HT1080 (cell line): ENCODE measurements at places on chromosomes 5 and 9.
A peak's percentile ranks its signal among the peaks of the same experiment; 100 is the strongest.

- no peak for DNase-seq
Observed at GRCh38 chr5:126969548-126969947, 60.8 kb downstream of the MARCHF3 start.

DNA sequence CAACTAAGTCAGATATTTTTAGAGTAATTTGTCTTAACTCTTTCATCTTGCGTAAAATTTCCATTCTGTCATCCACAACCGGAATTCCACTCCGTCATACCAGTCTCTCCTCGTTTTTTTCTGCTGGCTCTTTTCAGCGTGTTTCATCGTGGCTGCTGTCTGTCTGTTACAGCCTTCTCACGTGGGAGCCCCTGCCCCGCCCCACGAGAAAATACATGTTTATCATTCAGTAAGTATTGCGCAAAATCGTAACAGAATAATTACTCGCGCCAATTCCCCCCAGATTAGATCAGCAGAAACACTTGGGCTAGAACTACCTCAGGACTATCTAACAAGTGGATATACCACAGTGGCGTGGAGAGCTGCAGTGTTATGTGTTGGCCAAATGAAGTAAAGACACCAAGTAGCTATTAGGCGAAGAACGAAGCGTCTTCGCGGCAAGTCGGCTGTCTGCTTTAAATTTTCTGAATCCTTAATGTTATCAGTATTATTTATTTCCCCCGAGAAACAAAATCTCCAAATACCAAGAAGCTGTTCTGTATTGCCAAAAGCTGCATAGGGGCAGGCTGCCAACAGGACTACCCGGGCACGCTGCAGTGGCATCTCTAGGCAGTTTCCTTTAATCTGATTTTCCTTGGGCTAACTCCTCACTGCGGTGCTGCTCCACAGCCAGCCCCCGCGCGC is 566 bp upstream of the FOCAD start:
- peak; percentile 42 for DNase-seq

DNA sequence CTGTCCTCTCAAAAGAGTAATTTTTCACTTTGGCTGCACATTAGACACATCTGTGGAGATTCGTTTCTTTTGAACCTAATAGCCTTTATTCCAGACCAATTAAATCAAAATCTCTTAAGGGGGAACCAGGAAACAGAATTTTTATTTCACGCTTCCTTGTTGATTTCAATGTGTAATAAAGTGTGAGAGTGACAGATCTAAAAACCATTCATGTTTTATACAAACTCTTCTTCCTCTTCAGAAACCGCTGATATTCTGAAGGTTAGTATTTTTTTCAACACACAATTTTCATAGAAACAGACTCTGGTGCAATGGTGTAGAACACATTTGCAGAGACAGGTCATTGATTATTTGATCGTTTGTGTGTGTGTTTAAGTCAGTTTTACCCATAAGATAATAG is 1469.8 kb downstream of the EFNA5 start:
- no peak for DNase-seq

DNA sequence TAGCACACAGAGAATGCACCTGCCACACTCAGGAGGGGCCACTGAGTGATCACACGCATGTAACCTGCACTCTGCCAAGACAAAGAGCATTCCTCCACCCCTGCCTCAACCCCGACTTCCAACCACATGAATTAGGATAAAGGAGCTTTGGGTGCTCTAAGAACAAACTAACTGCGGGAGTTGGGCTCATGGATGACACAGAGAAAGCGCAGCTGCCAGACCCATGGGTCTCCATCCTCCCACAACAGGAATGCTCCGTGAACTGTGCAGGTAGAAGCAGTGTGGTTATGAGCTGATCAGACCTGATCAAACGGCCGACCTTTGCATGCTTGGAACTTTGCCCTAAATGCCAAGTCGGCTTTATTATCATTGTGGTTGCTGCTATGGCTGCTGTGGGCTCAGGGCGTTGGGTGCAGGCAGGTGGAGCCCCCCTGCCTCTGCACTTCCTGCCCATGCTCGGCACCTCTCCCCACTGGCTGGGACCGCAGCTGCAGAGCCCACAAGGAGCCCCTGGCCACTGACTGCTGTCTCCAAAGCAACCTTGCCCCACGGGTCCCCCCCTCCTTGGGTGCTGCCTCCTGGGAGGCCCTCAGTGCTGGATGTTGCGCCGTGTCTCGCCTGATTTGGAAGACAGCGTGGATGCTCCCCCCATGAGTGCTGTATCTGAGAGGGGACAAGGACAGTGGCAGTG is 2.6 kb upstream of the SLC6A3 start:
- no peak for DNase-seq

GRCh38 chr5:118379470-118379869 is 608.9 kb downstream of the DTWD2 start:
- no peak for DNase-seq

GRCh38 chr5:17819783-17820182 is 185.5 kb downstream of the TAF11L14 start:
- peak; percentile 27 for DNase-seq

- DNase-seq, result no peak
Observed at GRCh38 chr9:130201399-130201873, 29.2 kb downstream of the NCS1 start.

DNA sequence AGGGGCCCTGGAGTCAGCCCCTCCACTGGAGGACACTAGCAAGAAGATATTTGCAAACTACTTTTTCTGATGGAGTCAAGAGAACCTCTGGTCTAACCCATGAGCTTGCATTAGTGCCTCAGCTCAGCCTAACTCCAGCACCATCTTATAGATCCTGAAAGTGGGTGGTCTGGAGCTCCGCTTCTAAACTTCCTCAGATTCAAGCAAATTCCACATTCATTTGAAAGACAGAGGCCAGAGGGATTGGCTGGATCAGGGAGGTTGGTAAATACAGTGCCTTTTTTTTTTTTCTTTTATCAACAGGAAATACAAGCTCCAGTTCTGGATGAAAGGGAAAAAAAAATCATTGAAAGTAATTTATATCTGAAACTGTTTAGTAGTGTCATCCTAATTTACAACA is 99.9 kb downstream of the ENC1 start:
- DNase-seq, result no peak

- no peak for DNase-seq
Observed at GRCh38 chr5:142810081-142810480, 39.9 kb downstream of the ARHGAP26 start.

- DNase-seq, result no peak
Observed at GRCh38 chr5:60540856-60541805, 158.8 kb downstream of the DEPDC1B start.

GRCh38 chr9:82882138-82882537 is 180.8 kb downstream of the RASEF start:
- DNase-seq, result peak; percentile 76

DNA sequence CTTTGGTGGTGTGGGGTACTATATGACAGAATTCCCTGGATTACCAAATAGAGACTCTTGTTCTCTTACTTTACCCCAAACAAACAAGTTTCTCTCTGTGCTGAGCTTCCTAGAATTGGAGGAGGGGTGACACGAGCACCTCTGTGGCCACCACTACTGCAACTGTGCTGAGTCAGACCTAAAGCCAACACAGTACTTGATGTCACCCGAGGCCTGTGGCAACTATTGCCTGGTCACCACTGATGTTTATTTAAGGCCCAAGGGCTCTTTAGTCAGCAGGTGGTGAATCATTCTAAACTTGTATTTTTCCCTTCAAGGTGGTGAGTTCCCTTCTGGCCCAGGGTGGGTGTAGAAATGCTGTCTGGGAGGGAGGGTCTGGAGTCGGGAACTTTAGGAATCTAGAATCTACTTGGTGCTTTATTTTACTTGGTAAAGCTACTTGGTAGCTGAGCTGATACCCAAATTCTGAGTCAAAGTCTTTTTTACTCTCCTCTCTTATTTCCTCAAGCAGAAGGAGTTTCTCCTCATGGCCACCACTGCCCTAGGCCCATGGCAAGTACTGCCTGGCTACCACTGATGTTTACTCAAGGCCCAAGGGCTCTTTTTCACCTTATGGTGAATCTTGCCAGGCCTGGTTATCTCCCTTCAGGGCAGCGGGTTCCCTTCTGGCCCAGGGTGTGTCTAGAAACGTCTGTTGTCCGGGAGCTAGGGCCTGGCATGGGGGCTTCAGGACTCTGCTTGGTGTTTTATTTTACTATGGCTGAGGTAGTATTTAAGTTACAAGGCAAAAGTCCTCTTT is 9.8 kb downstream of the LURAP1L start:
- peak; percentile 96 for DNase-seq

DNA sequence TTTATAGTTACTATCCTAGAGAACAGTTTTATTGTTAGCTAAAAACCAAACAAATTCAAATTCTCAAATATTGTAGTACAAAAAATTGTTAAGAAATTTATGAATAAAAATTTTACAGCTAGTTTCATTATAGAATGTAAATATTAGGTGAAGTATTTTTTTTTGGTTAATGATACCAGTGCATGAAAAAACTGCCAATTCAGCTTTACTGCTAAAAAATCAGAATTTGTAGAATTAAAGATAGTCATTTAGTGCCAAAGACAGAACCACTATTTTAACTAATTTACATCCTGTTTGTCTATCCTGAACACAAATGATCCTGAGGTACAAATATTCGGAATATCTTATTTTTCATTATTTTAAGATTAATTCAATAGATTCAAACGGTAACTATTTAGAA is 202.6 kb downstream of the FER start:
- DNase-seq, result no peak

DNA sequence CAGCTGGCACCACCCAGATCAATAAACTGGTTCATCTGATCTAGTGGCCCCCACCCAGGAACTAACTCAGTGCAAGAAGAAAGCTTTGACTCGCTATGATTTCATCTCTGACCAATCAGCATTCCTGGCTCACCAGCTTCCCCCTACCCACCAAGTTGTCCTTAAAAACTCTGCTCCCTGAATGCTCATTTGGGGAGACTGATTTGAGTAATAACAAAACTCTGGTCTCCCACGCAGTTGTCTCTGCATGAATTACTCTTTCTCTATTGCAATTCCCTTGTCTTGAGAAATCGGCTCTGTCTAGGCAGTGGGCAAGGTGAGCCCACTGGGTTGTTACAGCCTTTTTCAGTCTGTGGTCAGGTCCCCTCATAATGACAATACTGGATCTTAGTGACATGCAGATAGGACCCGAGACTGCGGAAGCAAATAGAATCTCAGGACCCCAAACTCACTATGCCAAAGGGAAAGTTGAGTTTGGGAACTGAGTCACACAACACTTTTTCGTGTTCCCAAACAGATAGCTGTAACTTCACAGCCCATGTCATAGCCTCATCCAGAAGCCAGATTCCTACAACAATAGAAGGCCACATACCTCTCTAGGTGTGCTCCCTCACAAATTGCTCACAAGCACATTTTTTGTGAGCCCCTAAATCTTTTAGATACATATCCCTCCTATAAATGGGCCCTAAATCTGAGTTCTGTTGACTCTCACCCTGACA is 175.2 kb upstream of the RAI14 start:
- DNase-seq, result no peak

DNA sequence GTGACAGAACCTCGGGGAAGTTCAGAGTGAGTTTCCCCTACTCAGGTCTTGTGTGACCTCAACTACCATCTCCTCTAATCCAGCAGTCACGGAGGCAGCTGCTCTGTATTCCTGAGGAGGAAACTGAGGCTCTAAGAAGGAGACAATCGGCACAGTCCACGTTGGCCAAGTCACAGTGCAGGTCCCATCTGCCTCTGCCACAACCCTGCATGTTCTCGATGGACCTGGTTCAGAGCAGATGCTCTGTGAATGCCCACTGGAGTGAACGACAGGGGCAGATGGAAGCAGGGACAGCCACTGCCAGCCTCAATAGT is 722 bp upstream of the ERGIC1 start:
- no peak for DNase-seq

DNA sequence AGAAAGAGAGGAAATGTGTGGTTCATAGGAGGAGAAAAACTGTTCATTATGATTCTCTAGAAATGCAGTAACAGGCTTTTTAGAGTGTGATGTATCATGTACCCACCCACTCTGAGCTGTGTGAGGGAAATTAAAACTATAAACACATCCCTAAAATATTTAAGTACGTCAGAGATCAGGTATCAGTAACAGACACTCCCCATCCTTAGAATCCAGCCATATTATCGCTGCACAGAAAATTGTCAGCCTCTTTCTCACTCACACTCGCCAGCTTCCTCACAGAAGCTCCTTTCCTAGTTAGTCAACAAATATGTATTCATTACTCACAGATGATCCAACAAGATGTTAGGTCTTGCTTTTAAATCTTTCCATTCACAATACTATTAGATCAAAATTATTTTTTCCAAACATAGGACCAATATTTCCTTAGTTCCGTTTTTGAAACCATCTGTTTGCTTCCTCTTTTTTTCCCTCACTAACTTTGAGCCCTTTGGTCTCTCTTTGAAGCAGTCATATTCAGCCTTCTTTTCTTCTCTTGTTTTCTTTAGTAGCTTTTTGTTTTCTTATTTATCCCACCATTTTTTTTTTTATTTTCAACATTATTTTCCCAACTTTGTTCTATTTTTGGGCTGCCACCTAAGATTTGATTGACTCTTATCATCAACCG is 13.6 kb upstream of the MAST4 start:
- DNase-seq, result peak; percentile 25

- DNase-seq, result no peak
Observed at GRCh38 chr5:17930346-17930745, 296.1 kb downstream of the TAF11L14 start.

GRCh38 chr9:38401994-38402393 is 9.5 kb downstream of the ALDH1B1 start:
- DNase-seq, result no peak

DNA sequence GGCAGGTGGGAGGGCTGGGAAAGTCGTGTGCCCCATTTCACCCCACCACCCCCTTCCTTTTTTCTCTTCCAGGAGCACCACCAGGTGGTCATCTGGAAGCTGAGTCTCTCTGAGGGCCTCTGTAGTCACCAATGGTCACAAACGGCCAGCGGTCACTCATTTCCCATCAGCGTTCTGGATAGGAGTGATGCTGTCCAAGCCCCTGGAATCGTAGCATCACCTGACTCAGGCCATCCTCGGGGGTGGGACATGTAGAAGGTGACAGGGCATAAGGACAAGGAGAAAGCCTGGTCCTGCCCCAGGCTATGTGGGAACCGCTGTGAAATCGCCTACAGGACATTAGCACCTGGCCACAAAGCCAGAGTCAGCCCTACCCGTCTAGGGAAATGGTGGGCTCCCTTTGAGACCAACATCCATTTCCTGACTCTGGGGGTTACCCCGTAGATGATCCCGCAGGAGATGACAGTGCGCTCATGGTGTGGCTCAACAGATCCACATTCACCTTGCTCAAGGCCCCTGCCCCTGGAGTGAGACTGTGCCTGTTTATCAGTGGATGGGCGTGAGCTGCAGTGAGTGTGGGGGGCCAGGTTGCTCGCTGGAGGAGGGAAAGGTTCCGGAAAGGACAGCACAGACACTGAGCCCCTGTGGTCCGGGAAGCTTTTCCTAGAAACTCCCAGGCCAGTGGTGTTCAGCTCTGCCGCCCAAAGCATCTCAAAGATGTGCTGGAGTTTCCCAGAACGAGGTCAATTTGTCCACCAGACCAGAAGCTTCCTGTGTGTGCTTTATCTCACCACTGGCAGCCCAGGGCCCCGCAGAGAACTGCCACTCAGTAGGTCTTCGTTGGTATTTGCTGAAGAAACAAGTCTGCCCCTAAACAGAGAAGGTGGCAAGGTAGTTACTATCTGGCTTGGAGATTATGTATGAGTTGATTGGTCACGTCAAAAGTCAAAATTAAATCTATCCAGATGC is 61.1 kb upstream of the UNC5A start:
- no peak for DNase-seq
